Non-pigmented ciliary epithelial cell (primary cell): ENCODE measurements at places on chromosomes 5 and 9.
A peak's percentile ranks its signal among the peaks of the same experiment; 100 is the strongest.

- DNase-seq, result no peak
Observed at GRCh38 chr5:141529002-141529401, 40.1 kb downstream of the PCDHGC5 start.

DNA sequence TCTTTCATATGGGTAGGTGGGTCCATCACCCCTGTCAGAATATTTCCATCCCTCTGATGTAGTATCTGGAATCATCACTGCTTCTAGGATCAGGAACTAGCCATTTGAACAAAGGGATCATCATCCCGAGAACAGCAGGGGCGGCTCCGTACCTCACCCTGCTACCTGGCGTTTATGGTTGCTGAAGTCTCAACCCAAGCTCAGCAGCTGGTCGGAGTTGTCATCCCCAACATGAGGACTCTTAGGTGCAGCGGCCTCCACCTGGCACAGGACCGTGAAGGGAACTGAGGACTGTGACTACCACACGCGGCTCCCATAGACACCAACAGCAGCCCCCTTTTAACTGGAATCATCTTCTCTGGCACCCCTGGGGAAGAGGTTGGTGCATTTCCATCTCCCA is 35.1 kb downstream of the ROR2 start:
- DNase-seq, result no peak

- DNase-seq, result no peak
Observed at GRCh38 chr9:38186404-38187115, 117.5 kb upstream of the SHB start.

GRCh38 chr9:128820665-128821583 is 2.6 kb downstream of the ENDOG start:
- no peak for DNase-seq

DNA sequence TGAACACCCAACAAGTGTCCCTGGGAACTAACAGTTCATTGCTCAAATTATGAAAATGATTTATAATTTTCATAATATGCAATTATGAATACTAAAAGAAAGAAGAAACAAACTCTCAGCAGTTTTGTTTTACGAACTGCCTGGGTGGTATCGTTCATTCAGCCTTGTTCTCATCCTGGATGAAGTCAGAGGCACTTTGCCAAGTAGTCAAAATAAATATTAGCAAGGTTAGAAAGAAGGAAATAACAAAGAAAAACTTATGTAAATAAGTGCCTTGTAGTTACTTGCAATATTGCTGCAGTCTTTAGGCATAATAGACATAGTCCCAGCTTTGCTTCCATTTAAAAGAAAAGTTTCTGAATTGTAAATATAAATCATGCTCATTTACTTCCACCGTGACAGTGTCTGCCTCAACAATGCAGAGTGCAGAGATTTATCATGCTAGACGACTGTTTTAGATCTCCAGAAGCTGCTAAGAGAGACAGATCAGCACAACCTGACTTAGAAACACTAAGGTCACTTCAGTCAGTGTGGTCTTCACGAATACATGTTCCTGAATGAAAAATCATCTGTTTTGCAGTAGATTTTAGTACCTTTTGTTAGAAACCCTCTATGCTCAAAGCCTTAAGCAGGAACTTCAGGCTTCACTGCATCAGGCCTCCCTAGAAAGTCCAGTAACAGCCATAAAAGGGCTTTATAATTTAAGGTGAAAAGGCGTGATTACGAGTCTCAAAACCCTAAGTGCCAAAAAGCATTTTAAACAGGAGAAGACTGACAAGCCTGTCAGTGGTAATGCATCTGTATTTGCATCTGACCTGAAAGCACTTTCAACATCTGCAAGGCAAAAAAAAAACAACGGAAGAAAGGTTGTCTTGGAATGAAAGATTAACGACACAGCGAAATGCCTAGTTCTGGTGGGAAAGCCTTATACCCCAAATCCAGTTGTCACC is 92.1 kb downstream of the TMEM167A start:
- no peak for DNase-seq

- no peak for DNase-seq
Observed at GRCh38 chr5:89302102-89302891, 419.3 kb upstream of the MEF2C start.

DNA sequence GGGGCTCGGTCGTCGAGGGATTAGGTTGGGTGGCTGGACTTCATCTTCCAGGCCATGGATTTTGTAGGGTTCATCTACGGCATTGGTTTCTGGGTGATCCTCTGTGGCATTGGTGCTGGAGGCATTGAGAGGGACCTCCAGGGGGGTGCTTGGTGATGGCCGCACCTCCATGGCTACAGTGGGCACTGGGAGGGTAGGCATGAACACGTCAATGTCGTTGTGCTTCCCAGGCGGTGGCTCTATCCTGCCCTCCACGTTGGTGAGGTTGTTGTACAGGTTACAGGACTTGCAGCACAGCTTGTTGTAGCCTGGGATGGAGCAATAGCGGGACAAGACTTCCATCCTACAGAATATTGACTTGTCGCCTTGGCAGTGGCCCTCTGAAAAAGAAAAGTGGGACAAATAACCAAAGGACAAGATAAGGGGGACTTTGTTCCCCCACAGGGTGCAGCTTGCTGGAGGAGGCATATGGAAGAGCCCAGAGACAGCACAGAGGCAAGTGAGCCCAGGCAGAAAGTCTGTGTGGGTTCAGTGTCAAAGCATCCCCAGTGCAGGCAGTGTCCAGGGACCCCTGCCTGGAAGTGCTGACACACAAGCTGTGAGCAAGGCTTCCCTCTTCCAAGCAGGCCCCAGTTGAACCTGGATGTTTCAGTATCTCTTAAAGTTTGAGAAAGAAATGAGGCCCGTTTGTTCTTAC is 53.9 kb downstream of the ZNF354C start:
- DNase-seq, result no peak

GRCh38 chr5:152113401-152113800 is 188.8 kb upstream of the GLRA1 start:
- no peak for DNase-seq

GRCh38 chr5:177412603-177413233 is 3.4 kb upstream of the F12 start:
- DNase-seq, result no peak

DNA sequence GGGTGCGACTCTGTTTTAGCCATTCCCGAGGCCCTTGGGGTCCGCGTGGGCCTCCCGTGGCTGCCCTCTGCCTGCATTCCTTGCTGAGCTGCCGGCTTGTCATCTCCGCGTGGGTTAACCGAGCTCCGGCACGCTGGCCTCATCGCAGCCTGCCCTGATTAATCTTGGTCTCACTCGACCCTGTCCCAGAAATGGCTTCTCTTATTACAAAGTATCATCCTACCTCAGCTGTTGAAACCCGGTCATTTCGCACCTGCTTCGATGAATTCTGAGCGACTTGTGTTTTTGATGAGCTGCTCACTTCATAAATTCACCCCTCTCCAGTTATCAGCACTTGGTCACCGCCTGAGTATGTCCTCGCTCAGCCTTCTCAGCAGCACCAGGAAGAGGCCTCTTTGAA is 123.5 kb upstream of the EGFLAM start:
- no peak for DNase-seq

- DNase-seq, result no peak
Observed at GRCh38 chr5:2522372-2522771, 229.1 kb downstream of the IRX2 start.

GRCh38 chr5:86929123-86929766 is 311.5 kb downstream of the COX7C start:
- DNase-seq, result no peak

- no peak for DNase-seq
Observed at GRCh38 chr5:135203593-135204036, 169.6 kb upstream of the PITX1 start.

GRCh38 chr5:154406231-154406630 is 39.6 kb upstream of the SAP30L start:
- no peak for DNase-seq

DNA sequence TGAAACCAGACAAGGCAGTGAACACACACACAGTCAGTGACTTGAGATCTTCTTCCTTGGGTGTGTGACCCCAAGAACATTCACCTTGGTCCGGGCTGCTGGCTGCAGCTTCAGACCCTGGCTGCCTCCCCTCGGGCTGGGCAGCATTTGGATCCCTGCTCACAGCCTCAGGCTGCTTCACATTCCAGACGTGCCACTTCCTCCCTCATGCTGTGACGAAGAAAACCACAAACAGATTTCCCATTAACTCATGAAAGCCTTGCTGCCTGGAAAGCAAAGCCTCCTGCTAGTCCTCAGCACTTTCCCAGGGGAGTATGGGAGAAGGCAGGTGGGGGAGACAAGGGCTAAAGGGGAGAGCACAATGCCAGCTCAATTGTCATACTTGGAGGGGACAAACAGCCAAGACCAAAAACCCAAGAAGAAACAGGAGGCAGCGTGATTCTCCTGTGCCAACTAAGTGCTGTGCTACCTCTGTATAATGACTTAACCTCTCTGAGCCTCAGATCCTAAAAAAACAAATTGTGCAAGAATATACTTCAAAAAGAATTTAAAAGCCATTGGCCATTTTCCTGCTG is 594.6 kb upstream of the BRINP1 start:
- peak; percentile 74 for DNase-seq

DNA sequence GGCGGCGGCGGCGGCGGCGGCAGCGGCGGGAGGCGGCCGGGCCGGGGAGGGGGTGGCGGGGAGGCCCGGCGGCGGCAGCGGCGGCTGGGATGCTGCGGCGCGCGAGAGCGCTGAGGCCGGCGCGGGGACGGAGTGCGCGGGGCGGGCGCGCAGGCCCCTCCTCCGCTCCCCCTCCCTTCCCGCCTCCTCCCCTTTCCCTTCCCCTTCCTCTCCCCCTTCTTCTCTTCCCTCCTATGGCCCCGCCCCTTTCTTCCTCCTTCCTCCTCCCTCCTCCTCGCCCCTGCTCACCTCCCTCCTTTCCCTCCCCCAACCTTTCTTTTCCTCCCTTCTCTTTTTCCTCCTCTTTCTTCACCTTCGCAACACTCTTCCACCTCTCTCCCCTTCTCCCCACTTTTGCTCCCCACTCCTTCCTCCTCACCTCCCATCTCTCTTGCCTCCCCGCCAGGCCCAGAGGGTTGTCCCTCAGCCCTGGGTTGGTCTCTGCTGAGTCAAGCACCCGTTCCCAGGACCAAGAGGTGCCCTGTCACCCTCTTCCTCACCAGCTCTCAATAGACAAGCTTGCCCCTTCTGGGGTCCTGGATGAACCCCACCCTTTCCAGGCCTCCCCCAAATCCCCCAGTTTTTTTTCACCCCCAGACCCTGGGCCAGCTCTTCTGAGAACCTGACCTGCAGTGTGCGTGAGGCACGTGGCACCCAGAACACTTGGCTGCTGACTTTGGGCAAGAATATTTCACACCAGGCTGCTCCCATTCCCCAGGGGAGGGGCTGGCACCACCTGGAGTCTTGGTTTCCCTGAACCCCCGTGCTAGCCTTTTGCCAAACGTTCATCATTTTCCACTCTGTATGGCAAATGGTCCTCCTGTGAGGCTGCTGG is at the start of gene SEMA4D:
Gene SEMA4D, minus strand, starts transcription at position 136 of the 874 bp plus-strand sequence. CDS start 92,657 bp downstream, outside the sequence.
- DNase-seq, result no peak

DNA sequence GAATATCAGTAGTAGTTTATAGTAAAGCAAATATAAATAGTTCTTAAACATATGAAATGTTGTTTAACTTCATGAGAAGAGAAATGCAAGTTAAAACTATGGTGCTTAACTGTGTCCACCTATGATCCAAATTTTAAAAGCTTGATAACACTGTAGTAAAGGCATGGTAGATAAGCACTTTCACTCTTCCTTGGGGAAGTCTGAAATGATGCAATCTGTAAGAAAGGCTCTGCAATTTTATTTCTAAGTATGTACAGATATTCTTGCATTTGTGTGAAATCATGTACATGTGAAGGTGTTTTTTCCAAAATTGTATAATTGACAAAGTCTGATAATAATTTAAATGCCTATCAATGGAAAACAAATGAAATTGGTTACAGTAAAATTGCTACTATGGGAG is 66.9 kb downstream of the SYK start:
- no peak for DNase-seq

DNA sequence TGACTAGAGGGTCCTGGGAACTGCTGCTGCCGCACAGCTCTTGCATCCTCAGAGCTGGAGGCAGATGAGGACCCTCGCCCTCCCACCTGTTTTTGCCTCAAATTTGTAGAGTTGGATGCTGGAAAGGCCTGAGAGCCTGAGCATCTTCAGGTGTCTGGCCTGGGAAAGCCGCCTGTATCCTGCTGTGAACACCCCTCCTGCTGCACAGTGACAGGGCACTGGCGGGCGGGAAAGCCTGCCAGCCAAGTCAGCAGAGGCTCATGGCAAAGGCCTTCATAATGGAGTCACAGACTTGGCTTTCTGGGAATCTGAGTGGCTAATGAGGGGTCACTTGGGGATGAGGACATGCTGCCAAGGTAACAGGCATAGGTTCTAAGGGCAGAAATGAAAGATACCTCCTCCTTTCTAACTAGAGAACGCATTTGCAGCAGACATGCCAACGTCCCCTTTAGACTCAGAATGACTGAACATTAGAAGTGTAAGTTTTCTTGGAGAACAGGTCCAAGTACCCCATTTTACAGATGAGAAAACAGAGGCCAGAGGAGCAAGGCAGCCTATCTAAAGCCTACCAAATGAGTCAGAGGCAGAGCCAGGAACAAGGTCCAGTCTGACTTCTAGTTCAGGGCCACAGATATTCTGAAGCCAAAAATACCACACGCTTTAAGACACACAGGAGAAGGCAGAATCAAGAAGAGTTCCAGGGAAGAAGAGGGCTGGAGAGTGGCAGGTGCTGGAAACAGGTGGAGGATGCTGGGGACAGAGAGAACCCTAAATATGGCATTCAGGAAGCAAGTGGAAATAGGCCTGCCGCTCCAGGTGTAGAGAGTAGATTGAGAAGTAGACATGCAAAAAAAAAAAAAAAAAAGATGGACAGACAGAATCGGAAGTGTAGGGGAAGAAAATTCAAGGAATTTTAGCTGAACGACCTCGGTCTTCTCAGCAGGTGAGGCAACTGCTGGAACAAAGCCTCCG is 44.1 kb downstream of the EPB41L4B start:
- no peak for DNase-seq

GRCh38 chr9:111348821-111349271 is 18.8 kb upstream of the OR2K2 start:
- DNase-seq, result no peak

DNA sequence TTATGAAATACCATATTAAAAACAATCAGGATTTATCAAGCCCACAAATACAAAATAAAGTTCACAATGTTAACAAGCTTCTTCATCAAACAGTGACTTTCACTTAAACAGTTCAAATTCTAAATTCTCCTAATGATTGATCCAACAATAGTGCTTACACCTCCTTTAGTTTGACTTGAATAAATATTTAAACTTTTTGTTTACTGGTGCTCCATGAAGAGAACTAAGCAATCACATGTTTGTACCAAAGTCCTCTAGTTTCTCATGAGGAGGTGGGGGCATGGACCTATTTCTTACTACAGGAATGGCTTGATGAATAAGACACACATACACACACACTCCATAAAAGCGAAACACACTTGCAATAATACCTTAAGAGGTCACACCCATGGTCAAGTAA is 95.8 kb downstream of the RAPGEF6 start:
- no peak for DNase-seq

- DNase-seq, result no peak
Observed at GRCh38 chr5:65021527-65022226, 252.9 kb downstream of the CWC27 start.

DNA sequence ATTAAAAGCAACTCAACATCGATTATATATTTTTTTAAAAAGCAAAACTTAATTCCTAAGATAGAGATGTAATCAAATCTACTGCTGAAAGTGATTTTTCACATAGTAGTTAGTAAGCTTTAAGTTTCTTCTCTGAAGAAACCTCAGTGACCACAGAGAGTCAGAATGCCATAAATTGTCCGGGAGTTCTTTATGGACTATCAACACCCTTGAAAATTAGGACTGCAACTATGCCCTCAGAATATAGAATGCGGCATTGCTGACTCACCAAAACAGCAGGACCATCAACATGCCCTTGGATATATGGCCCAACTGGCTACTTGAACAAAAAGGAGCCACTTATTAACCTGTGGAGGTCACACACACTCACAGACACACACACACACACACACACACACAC is 228.9 kb upstream of the SNX2 start:
- no peak for DNase-seq
